ENCODE measurements at places on chromosomes 6 and 20.

- no peak for DNase-seq
Observed at GRCh38 chr6:106154326-106154725, 68.2 kb downstream of the PRDM1 start.

- no peak for DNase-seq
Observed at GRCh38 chr6:146850238-146850896, 251.6 kb downstream of the ADGB start.

GRCh38 chr6:36314221-36315014 is 22.3 kb downstream of the BNIP5 start:
- DNase-seq = no peak

GRCh38 chr6:135088818-135089809 is 34.5 kb upstream of the HBS1L start:
- peak; percentile 56 for DNase-seq

DNA sequence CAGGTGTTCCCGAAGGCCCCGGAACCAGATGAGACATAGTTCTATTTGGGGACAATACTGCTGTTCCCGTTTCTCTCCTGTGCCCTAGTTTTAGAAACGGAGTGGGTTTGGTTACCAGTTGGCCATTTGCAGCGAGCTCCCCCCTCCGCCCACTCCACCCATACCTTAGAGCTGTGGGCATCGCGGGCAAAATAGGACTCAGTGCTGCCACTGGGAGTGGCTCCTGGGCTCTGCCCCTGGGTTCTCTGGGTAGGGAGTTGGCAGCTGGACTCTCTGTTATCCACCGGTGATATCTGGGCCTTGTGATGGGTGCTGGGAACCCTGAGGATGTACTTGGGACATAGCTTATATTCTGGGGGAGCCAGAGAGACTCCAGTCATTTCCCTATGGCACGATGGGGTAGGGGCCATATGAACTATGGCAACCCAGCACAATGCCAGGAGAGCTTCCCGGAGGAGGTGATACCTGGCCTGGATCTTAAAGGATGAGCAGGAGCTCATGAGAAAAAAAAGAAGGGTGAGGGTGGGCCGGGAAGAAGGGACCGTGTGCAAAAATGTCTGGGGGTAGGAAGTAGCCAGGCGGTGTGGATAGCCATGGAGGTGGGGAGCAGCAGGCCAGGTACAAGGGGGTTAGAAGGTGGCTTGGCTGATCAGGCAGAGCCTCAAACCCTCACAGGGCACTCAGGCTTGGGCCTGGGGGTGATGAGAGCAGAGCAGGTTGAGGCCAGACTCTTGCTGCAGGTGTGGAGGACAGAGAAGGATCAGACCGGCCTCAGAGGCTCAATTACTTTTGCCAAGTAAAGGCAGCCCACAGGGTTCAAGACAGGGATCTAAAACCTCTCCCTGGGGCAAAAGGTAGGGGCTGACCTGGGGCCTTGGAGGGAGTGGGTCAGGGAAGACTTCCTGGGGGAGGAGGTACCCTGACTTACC is 9.6 kb downstream of the SRC start:
- no peak for DNase-seq

DNA sequence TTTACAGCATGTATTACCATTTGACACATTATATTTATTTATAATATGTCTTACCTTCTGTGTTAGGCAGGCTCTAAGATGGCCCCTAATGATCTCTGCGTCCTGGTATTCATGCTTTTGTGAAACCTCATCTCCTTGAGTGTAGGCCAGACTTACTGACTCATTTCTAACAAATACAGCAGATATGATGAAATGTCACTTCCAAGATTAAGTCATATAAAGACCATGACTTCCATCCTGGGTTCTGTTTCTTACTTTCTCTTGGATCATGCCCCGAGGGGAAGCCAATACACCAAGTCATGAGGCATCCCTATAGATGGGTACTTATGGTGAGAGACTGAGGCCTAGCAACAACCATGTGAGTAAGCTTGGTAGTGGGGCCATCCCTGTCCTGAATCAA is 30.2 kb downstream of the ZHX3 start:
- DNase-seq = no peak

DNA sequence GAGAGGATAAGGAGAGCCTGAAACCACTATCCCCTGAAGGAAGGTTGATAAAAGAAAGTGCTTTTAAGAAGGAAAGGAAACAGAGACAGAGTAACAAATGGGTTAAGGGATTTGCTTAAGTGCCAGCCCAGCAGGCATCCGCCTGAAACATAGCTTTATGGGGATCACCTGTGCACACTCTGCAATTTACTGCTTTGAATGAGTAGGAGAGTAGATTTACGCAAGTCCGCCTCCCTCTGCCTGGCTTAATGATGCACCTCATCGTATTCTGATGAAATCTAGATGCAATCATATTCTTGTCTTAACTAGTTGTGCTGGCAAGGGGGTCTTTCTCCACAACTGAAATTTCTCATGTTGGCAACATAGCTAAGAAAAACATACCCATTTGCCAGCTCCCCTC is 101.1 kb upstream of the ID4 start:
- no peak for DNase-seq

DNA sequence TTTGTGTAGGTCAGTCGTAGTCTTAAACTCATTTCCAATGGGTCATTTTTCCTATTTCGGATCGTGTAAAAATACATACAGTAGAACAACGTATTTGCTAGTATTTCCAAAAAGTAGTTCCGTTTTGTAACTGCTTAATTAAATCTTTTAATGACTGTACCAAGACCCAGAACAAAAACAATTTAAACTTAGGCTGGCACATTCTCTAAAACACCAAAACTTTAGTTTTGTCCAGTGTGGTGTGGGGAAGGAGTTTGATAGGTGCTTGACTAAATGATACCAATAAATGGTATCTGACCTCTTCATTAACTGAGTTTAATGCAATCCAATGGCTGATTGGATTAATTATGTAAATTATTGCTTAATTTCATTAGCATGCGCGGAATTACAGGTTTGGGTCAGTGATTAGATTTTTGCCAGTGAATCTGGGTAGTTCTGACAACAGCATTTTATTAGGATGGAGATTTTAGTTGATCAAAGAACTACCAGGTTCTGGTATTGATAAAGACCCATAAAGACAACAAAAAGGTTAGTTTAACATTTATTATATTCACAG is 20.8 kb downstream of the OR2B2 start:
- DNase-seq = no peak

- no peak for DNase-seq
Observed at GRCh38 chr20:17531665-17532025, 466 bp upstream of the BFSP1 start.

DNA sequence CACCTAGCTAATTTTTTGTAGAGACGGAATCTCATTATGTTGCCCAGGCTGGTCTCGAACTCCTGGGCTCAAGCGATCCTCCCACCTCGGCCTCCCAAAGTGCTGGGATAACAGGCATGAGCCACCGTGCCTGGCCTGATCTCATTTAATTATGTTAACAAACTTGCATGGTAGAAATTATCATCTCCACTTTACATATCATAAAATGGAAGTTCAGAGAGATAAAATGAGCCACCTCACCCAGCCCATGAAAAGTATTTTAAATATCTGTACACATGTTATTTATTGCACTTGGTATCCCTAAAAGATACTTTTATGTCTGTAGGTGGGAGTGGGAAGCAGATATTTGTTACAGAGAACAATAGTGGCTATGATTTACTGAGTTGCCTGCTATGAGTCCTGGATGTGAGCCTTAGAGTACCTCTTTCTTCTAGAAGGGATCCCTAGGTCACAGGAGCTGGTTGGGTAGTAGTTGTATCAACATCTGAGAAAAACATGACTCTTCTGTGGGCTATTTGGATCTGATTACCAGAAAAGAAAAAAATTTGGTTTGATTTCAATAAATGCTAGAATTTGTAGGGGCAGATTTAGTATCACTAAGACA is 52.4 kb upstream of the EIF2S2 start:
- DNase-seq = no peak

DNA sequence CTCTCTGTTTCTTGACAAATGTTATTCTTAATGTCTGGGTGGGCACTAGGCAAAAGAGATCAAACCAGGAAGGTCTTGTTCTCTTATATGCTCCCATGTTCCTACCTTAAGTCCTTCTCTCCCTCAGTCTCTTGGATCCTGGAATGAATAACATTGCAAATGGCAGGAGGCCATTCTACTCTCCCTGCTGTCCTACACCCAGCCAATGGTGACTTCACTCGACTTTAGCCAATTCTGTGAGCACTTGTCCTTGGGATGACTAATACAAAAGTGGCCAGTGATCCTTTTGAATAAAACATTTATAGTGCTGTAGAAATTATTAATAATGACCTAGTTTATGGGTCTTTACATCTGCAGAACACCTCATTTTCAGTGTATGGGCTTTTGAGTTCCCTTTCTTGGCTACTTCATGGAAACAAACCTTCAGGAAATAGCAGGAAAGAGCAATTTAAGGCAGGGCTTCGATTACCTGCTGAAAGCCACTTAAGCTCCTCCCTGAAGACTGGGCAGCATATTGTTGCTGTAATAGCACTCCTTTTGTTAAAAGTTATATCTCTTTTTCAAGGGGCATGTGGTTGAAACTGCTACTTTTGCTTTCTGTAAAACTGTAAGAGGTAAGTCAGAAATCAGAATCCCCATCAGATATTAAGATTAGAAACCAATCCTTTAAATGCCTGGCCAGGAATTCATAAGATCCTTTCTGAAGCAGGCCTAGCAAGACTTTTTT is 10.5 kb downstream of the OTOR start:
- DNase-seq = no peak
